GOT3 (cell line): ENCODE measurements at places on chromosomes 7 and 10.

- no peak for DNase-seq
These were observed 123.8 kb upstream of the INHBA start for GRCh38 chr7:41826641-41827040.

DNA sequence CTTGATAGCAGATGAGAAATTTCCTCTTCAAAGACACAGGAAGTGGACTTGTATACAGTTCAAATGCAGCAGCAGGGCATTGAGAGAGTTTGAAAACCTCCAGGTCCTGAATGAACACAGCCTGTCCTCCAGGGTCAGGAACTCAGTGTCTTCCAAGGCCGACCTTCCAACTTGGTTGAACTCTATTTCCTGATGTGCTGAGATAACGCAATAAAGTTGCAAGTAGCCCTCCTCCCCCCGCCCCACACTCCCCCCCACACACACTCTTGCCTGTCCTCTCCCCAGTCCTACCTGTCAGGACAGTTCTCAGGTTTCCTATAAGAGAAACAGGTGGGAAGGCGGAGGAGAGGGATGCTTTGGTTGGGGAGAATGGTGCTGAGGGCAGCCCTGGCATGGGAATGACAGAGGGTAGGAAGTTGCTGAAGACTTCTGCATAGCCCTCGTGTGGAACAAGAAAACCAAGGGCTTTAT is 90.0 kb downstream of the CCDC71L start:
- DNase-seq: no peak

GRCh38 chr10:46079831-46080585 is 33.9 kb upstream of the MSMB start:
- DNase-seq: no peak

DNA sequence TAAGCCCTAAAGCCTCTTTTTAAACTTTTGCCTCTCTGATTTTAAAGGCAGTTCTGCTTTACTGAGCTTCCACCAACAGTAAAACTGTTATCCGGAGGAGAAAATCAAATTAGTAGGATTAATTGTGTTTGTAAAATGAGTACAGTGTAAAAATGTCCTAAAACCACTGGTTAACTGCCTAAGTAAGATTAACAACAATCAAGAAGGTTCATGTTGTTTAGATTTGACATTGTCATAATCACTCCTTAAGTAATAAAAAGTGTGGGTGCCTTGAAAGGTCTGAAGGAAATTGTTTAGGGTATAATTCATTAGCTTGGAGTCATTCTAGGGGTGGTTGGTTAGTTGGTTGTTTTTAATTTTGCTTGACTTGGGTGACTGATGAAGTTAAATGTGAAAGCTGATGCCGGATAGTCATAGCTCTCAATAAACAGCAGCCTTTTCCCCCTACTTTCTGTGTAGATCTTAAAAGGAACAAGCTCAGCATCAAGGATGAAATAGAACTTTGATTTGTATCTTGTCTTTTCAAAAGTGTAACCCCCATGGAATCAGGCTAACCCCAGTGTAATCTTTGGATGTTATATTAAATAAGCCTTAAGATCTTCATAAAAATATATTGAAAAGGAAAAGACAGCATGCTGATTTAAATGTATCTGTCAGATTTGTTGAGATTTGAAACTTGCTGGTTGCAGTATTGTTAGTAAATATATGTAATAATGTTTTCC is 148.3 kb downstream of the ARID5B start:
- no peak for DNase-seq

DNA sequence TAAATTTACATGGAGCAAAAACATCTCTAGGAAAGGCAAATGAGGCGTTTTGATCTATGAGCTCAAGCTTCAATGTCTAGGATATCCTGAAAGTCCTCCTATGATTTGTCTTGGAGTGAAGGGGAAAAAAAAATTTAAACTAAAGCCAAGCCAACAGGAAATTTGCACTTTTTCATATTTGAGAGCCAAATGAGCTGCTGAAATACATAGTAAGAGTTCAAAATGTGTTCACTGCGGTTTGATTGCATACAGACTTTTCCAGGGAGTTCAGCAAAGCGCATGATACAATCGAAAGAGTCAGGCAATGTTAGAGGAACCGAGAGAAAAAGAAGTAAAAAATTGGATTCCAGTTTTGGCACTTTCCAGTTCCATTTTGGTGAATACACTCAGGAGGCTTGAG is 633.4 kb upstream of the MGMT start:
- DNase-seq: no peak

DNA sequence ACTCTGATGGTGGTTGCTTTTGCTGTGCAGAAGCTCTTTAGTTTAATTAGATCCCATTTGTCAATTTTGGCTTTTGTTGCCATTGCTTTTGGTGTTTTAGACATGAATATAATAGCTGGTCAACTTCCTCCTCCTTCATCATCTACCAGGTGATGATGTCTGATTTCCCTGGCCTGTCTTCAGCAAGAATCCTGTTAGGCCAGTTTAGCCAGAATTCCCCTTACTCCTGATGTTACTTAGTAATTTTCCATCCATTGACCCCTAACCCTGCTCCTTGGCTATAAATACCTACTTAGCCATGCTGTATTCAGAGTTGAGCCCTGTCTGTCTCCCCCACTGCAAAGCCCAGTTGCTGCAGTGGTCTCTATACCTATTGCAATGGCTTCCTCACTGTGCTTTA is 91.4 kb downstream of the ZNF777 start:
- no peak for DNase-seq

GRCh38 chr7:91512958-91513357 is 248.7 kb downstream of the FZD1 start:
- DNase-seq: no peak

- no peak for DNase-seq
These were observed 23.2 kb upstream of the AOAH start for GRCh38 chr7:36747280-36748016.

GRCh38 chr10:96410296-96410695 is 51.5 kb upstream of the OPALIN start:
- no peak for DNase-seq

DNA sequence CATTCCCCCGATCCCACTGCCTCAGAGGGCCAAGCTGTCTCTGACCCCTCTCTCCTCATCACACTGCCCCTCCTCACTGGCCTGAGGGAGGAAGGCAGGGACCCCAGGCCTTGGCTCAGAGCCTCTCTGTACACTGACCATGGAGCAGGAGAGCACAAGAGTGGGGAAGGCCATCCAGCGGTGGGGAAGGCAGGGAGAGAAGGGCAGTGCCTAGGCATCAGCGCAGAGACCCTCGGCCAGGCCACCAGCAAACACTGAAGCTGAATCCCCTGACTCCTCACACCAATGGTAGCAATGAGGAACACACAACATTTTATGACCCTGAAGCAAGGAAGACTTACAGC is 14.8 kb downstream of the OGDHL start:
- DNase-seq: no peak

DNA sequence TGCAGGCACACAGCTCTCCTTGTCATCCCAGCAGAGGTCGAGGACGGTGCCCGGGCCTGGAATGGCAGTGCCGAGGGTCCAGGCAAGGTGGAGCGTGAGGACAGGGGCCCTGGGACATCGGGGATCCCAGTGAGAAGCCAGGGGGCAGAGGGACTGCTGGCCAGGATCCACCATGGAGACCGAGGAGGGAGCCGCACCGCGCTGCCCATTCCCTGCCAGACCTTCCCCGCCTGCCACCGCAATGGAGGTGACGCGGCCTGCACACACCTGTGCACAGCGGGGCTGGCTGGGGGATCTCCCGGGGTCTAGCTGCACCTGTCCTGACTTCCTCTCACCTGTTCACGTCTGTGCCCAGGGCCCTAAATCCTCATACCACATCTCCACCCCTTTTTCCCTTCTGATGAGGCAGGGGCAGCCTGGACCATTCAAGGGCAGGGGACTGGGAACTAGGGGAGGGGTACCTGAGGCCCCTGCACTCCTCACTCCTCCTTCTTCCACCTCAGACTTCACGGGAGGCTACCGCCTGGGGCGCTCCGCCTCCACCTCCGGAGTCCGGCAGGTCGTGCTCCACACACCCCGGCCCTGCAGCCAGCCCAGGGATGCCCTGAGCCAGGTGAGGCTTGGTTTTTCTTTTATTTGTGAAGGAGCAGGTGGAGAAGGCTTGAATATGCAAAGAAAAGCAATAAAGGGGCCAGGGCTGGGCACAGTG is 6.9 kb downstream of the NYAP1 start:
- no peak for DNase-seq

DNA sequence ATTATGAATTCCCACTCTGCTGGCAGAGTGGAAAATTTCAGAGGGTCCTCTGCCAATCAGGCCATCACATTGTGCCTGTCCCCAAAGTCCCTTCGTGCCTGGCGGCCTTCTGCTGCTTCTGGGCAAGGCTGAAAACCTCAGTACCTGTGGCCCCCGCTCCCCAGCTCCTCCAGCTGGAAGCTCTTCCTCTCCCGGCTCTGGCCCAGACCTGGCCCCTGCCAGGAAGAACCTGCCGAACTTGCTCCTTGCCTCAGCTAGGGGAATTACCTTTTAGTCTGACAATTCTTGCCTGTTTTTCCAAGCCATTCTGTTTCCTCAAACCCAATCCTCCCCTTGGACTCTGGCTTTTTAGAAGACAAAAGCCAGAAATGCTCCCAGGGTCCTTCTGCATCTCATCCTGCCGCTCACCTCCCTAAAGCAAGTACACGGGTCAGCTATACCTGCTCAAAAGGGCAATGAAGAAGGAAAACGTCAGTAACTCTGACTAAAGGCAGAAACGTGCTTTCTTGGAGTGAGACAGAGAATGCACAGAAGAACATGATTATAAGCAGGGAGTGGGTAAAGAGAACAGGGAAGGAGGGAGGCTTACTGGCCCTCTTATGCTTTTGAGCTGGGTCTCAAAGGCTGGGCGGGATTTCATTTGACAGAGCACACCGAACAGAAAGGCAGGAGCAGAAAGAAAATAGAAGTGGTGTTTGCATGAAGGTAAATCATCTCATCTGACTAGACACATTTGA is 28.1 kb upstream of the TRIL start:
- DNase-seq: no peak

- DNase-seq: no peak
These were observed 143.3 kb downstream of the PKD1L1 start for GRCh38 chr7:47804767-47805545.

GRCh38 chr10:33113466-33113865 is 155.4 kb upstream of the ITGB1 start:
- no peak for DNase-seq

GRCh38 chr7:45593877-45594276 is 19.7 kb downstream of the ADCY1 start:
- DNase-seq: no peak

GRCh38 chr10:28130267-28130666 is 131.4 kb upstream of the ODAD2 start:
- no peak for DNase-seq

- no peak for DNase-seq
These were observed 6.5 kb upstream of the DENND2A start for GRCh38 chr7:140646931-140647647.

- no peak for DNase-seq
These were observed 7.2 kb downstream of the DNAH11 start for GRCh38 chr7:21550076-21550475.

GRCh38 chr7:51226916-51227535 is 89.6 kb downstream of the COBL start:
- DNase-seq: no peak

- no peak for DNase-seq
These were observed 90.3 kb downstream of the CHN2 start for GRCh38 chr7:29284696-29285443.

DNA sequence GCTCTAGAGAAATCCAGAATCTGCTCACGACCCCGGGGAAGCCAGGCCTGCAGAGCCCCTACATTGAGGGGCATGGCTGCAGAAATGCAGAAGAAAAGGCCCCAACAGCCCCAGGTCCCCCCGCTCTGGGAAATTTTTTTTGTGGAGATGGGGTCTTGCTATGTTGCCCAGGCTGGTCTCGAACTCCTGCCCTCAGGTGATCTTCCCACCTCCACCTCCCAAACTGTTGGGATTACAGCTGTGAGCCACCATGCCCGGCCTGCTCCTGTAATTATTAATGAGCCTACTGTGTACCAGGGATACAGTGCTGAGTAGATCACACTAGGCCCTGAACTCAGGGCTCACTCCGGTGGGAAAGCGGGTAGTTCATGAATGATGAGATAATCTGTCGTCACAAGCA is 29.9 kb downstream of the TNRC18 start:
- no peak for DNase-seq

- no peak for DNase-seq
These were observed 138.9 kb downstream of the JAZF1 start for GRCh38 chr7:28041508-28042314.

DNA sequence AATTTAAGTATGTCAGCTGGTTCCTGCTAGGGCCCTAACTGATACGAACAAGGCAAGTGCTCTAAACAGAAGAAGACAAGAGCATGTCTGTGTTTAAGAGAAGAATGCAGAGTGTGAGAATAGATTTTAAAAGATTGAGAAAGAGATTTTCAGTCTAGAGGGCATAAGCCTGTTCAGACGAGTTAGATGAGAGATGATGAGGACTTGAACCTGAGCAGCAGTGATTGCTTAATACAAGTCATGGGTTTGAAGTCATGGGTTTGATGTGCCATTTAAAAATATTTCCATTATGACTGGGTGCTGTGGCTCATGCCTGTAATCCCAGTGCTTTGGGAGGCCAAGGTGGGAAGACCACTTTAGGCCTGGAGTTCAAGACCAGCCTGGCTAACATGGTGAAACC is 108.9 kb upstream of the PLXDC2 start:
- DNase-seq: no peak

GRCh38 chr7:36045830-36046341 is 107.2 kb upstream of the EEPD1 start:
- DNase-seq: no peak

DNA sequence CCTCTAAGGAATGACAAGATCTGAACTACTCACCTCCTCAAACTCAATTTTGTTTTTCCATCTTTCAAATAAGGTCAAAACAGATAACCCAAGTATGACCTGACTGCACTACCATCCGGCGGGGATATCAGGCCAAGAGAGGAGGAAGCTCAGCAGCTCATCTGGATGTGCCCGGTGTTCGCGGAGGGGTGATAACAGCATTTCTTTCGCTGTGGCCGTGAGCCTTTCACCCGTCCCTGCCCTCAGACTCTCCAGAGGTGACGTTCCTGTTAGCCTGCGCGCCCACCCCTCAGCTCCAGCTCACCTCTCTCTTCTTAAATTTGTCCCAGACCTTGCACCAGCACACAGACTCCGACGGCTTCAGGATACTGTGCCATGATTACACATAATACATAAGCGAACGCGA is 526 bp downstream of the ZNF248 start:
- DNase-seq: no peak

DNA sequence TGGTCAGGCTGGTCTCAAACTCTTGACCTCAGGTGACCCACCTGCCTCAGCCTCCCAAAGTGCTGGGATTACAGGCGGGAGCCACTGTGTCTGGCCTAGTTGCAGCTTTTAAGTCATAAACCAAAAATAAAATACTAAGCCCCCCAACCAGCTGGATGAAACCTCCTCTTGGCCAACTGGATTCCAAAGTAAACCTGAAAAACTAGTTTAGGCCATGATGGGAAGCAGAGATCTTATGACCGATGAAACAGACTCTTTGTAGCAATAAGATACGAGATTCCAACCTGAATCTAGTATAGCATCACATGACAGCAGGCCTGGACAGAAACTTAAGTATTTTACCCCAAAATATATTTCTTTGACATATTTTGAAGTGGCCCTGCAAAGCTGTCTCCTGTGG is 9.1 kb upstream of the MCM10 start:
- DNase-seq: no peak

- DNase-seq: no peak
These were observed 46.7 kb upstream of the DLG5 start for GRCh38 chr10:77973276-77973675.
